ENCODE measurements at places on chromosomes 5 and 9. TPM values are rescaled to one million over a fixed set of nuclear protein-coding genes. Genes with fewer than 3 reads are reported as not detected.

- DNase-seq: peak; percentile 50
Measured at GRCh38 chr5:160173-160510, 31.2 kb upstream of the LRRC14B start.

GRCh38 chr5:17882760-17883488, 248.7 kb downstream of the TAF11L14 start:
- DNase-seq: no peak

DNA sequence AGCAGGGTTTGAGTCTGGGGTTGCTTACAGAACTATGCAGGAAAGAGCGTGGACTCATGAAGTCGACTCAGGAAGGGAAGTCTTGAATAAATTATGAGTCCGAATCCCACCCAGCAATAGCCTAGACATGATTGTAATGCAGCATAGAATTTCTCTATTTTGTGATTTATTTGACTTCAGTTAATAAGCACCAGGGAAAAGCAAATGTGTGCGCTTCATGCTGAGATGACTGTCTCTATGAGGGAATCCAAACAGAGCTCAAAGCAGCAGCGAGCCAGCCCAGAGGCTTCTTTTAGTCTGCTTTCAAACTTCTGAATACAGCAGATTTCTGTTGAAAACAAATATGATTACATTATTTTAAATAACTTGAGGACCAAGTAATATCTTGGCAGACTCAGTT, 188.0 kb downstream of the SEMA6A start:
- DNase-seq: no peak

Gene PALM2AKAP2
- total RNA-seq: 52.4 TPM

Gene TUSC1
- 15.0 TPM for total RNA-seq
